AG04450 (cell line): ENCODE measurements at places on chromosomes 5 and 9. TPM values are rescaled to one million over a fixed set of nuclear protein-coding genes. Genes with fewer than 3 reads are reported as not detected.

GRCh38 chr9:27369591-27369990, 72.6 kb upstream of the EQTN start:
- no peak for DNase-seq

The REEP2 gene
- 24.7 and 36.9 TPM in 2 replicates for polyA plus RNA-seq

- no peak for DNase-seq
Observed at GRCh38 chr5:16418471-16418922, 47.1 kb downstream of the ZNF622 start.

GRCh38 chr9:73050065-73050816, 97.4 kb upstream of the ALDH1A1 start:
- DNase-seq: no peak

The PCDHB3 gene
- 0.12 and 0.15 TPM in 2 replicates for polyA plus RNA-seq

DNA sequence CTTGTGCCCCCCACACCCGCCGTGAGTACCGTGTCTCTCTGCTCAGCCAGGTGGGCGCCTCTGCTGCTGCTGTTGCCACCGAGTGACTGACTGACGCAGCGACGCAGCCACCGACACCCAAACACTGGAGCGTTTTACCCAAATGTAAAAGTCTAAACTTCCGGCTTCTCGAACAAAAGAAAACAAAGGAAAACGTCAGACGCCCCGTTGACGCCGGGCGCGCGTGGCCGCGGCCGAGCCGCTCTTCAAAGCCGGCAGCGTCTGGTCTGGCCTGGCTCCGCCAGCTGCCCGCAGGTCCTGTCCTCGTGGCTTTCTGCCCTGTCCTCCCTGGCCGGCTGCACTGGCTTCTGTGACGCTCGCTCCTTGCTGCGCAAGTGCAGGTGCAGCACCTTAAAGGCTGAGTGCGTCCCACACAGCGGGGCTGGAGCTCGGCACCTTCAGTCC, 41.4 kb upstream of the CLPTM1L start:
- no peak for DNase-seq

The WDR38 gene
- not detected in 2 replicates for polyA plus RNA-seq

The MROH2B gene
- polyA plus RNA-seq: not detected in 2 replicates

DNA sequence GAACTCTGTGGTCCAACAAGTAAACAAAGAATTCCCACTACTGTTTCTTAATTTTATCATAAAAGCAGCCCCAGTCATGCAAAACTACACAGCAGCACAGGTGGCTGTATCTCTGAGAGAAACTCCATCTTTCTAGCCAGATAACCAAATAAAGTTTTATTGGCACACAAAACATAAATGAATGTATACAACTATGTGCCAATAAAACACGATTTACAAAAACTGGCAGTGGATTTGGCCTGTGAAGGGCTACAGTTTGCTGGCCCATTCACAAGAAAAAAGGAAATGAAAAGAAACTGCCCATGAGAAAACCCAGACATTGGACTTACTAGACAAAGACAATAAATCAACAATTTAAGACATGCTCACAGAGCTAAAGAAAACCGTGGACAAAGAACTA, 10.6 kb downstream of the FBXL17 start:
- DNase-seq: no peak

GRCh38 chr5:78546276-78546996, 102.1 kb downstream of the LHFPL2 start:
- no peak for DNase-seq

- DNase-seq: peak; percentile 47
Observed at GRCh38 chr9:128215491-128216409, 12.6 kb downstream of the DNM1 start.

- DNase-seq: no peak
Observed at GRCh38 chr5:116747881-116748280, 173.3 kb upstream of the SEMA6A start.

- DNase-seq: no peak
Observed at GRCh38 chr9:32300373-32300772, 84.1 kb upstream of the ACO1 start.

DNA sequence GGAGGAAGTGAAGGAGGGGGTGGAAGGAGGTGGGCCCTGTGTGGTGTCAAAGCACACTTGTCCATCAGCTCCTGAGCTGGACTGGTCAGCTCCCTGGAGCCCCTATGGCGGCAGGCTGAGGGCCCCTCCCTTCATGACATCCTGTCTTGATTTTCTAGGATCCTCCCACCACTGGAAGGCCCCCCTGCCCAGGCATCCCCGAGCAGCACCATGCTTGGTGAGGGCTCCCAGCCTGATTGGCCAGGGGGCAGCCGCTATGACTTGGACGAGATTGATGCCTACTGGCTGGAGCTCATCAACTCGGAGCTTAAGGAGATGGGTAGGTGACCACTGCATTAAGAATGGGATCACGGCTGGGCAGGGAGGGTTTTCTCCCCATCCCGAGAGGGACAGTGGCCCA, 34.2 kb downstream of the JADE2 start:
- no peak for DNase-seq

- no peak for DNase-seq
Observed at GRCh38 chr5:12071455-12071854, 167.2 kb upstream of the CTNND2 start.

- peak; percentile 92 for DNase-seq
Observed at GRCh38 chr9:91131433-91131839, 230.3 kb downstream of the AUH start.
